ENCODE measurements at places on chromosomes 4 and X.

GRCh38 chr4:16916719-16917337 is 18.4 kb upstream of the LDB2 start:
- peak; percentile 48 for DNase-seq

DNA sequence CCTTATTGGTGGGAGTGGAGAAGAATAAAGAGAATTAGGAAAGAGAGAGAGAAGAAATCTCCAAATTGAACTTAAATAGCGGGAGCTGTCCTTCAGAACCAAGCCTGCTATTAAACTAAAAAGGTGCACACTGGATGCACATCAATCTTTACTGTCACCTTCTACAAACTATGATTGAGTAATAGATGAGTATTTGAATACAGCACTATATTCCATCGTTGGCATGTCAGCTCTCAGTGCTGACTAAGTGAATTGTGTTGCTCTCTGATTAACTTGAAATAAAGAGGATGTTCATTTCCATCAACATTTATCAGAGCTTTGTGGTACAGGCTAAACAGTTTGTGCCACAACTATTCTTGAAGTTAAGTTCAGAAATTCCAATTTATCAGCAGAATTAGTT is 143.7 kb upstream of the PABPC4L start:
- no peak for DNase-seq

DNA sequence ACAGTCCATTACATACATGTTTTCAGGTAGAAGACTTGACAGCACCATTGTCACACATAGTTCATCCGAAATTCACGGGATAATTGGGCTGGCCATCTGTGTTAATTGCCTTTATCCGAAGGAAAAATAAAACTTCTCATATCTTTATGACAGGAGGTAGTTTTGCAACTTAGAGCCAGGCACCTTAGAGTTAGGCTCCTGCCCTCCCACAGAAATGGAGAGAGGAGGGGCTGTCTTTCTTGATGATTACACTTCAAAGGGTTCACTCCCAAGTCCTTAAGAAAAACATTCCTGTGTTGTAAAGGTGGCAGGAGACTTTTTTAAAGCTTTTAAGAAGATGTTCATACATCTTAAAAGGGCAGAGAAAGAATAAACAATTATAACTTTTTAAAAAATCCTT is 10.5 kb upstream of the SCARB2 start:
- DNase-seq = no peak

DNA sequence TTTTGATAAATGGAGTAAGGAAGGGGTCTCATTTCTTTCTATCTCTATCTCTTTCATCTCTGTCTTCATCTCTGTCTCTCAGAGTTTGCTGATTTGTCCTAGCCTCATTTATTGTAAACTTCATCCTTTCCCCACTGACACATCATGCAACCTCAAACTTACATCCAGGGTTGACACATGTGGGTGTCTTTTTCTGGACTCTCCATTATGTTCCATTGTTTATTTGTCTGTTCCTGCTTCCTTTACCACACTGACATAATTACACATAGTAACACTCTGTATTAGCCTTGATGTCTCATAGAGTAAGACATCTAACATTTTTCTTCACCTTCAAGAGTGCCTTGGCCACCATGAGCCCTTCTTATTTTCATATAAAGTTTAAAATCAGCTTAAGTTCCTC is 8.1 kb upstream of the SRD5A3 start:
- DNase-seq = no peak

DNA sequence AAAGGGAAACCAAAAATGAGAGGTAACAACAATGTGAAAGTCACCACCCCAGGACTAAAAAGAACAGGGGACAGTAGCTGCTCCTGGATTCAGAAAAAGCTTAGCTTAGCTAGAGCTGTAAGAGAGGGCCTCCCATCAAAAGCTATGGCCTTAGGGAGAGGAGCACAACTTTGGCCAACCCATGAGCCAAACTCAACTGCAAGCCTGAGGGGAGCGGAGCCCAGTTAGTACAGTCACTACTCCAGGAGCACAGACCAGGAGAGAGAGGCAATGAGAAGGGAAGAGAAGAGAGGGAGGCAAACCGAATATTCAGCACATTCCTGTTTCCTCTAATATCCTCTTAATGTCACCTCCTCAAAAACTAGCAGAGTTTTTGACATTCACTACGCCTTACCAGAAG is 917.1 kb upstream of the INTU start:
- no peak for DNase-seq

DNA sequence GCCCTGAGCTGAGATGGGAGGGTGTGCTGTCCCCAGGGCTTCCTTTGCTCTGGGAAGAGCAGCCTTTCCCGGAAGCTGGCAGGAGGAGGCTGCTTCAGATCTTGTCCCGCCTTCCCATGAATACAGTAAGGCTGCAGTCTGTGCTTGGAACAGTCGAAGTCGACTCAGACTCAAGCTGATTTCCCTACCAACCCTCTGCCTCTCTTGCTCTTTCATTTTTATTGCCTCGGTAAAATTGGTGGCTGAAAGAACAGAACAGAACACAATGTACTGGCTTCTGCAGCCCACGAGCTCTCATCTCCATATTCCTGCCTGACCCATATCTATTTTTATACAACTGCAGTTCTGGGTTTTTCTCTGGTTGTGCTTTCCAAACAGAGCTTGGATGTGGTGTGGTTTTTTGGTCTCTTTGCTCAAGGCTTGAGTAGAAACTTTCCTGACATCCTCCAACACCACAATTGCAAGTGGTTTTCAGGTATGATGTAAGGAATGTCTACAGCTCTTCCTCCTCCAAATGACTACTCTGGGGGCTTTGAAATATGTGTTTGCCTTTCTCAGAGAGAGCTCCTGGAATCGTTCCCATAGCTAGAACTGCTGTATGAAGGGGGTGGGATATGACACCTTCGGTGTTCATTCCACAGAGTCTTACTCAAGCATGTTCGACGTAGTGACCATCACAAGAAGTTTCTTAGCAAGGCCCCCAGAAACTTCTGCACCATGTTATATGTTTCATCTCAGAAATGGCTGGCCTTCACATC is 61.3 kb downstream of the ENPP6 start:
- DNase-seq = no peak

DNA sequence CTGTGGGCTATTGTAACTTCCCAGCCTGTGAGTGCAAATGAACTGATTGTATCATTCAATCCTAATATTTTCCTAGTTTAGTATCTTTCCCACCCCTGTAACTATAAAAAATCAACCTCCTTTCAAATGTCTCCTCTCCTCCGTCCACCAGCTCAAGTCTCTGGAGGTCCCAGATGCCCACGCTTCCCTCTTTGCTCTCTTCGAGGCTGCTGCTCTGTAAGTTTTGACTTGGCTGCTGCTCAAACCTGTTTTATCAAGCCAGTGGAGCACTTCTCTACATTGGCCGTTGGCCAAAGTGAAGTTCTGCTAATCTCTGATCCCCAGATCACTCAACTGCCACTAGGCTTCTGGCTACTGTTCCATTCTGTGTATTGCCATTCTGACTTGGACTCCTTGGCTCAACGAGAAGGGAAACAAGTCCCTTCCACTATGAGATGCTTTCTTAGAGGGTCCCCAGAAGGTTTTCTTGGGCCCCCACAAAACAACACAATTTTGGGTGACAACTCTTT is 60.7 kb upstream of the RAPGEF2 start:
- DNase-seq = no peak

- DNase-seq = no peak
These were observed 1.0 kb downstream of the AGA start for GRCh38 chr4:177441061-177441802.

DNA sequence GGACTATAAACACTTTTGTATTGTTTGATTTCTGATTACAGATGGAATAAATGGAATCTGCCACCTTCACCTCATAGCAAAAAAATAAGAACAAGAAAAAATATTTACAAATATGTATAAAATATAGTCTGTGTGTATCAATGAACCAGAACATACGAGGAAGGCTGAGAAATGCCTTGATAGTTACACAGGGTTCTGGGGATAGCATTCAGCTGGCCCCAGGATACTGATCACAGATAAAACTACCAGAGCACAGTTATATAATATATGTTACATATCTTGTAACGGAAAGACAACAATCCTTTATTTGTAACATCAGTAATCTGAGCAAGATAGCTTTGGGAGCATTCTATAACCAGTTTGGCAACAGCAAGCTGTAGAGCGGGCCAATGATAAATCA is 1075.1 kb upstream of the GRID2 start:
- DNase-seq = no peak

- DNase-seq = no peak
These were observed 12.9 kb downstream of the PPP2R3B start for GRCh38 chrX:373641-374471.

DNA sequence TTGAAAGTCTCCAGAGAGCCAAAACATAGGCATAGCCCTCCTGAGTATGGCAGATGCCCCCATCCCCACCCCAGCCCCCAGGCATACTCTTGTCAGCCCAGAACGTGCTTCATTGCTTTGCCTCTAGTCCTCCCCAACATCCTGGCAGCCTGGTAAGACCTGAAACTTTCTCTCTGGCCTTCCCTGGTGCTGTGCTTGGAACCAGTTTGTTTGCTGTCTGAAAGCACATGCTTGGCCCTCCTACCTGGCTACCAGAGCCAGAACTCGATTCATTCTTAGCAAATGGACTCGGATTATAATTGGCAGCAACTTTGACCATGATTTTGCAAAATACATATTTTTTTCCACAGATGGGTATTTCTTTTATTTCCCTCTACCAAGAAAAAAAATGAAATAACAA is 248.1 kb downstream of the USP46 start:
- DNase-seq = no peak

- no peak for DNase-seq
These were observed 24.1 kb downstream of the SMIM43 start for GRCh38 chr4:121740796-121741409.

- no peak for DNase-seq
These were observed 103.9 kb downstream of the MAML3 start for GRCh38 chr4:140049849-140050637.

DNA sequence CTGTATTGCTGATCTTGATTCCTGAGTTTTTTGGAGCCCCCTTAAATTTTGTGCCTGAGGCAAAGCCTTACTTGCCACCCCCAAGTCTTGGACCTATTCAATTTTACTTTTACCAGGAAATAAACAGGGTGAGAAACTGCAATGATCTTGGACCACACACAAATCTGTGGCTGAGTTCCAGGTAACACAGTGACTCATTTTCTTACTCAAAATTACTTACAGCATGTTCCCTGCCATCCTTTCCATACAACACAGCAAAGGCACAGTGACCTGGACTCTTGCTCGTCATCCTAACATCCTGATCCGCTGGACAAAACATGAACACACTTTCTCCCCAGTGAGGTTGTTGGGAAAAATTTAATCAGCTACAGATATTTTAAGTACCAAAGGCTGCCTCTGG is 60.7 kb upstream of the S100G start:
- DNase-seq = no peak

DNA sequence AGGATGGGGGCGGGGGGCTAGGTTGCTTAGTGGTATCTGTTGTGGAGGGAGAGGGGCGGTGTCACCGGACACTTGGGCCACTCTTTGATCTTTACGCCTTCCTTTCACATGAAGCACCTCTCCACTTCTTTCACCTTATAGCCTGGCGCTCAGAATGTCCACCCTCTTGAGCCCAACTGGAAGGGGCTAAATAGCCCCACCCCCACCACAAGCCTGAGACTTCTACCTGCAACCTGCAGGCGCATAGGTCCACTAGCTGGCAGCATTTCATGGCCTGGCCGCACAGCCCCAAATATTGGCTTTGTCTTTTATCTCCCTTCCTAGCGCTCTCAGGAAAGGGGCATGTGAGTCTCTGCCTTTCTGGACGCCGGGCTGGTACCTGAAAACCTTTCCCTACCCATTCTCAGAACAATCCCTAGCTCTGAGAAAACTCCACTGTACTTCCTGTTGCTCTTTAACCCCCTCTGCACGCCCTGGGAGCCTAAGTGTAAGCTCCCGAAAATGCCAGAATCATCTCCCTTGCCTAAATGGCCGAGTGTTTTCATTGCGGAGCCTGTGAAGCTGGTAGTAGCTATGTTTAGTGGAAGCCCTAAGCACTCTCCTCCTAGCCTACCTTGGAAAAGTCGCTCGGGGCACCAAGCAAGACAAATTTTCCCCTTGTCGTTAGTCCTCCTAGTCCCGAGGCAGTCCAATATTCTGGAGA is 1.2 kb upstream of the TRPC5 start:
- no peak for DNase-seq

- no peak for DNase-seq
These were observed 49.6 kb upstream of the SPRY1 start for GRCh38 chr4:123346951-123347350.

- no peak for DNase-seq
These were observed 10.1 kb downstream of the SORCS2 start for GRCh38 chr4:7202411-7202810.

GRCh38 chr4:182493377-182493776 is 250.2 kb downstream of the TENM3 start:
- DNase-seq = no peak

GRCh38 chrX:7841084-7841805 is 1.7 kb upstream of the VCX start:
- DNase-seq = no peak

DNA sequence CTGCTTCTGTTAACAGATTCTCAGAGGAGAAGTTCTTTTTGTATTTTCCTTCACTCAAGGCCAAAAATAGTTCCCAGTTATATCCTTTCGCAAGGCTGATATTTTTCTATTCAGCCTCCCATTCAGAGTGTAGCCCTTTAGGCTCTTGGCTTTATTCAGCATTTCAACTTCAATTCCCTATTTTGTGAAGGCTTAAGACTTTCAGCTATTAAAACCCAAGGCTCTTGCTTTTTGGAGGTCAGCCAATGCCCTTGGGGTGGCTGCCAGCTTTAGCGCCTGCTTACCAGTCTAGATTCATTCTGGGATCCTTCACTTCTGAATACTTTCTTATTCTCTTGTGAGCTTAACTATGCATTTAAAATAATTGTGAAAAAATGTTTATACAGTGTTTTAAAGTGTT is 57.3 kb upstream of the ADGRA3 start:
- DNase-seq = no peak

DNA sequence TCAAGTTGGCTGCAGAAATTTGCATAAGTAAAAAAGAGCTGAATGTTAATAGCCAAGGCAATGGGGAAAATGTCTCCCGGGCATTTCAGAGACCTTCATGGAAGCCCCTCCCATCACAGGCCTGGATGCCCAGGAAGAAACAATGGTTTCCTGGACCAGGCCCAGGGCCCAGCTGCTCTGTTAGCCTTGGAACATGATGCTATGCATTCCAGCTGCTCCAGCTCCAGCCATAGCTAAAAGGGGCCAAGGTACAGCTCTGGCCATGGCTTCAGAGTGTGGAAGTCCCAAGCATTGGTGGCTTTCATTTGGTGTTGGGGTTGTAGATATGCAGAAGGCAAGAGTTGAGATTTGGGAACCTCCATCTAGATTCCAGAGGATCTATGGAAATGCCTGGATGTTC is 508.3 kb downstream of the SPRY1 start:
- DNase-seq = no peak

- no peak for DNase-seq
These were observed 606 bp downstream of the CXorf58 start for GRCh38 chrX:23908219-23909004.

All from stimulated activated CD4-positive, alpha-beta T cell treated with anti-CD3 and anti-CD28 coated beads, TNF-alpha, amount 100 ng/mL, for 48 hours (primary cell).